Effector CD8-positive, alpha-beta T cell (primary cell): ENCODE measurements at places on chromosomes 2 and 18.

GRCh38 chr2:230226051-230226551 lies 565 bp downstream of the SP140 start:
- no peak for DNase-seq

DNA sequence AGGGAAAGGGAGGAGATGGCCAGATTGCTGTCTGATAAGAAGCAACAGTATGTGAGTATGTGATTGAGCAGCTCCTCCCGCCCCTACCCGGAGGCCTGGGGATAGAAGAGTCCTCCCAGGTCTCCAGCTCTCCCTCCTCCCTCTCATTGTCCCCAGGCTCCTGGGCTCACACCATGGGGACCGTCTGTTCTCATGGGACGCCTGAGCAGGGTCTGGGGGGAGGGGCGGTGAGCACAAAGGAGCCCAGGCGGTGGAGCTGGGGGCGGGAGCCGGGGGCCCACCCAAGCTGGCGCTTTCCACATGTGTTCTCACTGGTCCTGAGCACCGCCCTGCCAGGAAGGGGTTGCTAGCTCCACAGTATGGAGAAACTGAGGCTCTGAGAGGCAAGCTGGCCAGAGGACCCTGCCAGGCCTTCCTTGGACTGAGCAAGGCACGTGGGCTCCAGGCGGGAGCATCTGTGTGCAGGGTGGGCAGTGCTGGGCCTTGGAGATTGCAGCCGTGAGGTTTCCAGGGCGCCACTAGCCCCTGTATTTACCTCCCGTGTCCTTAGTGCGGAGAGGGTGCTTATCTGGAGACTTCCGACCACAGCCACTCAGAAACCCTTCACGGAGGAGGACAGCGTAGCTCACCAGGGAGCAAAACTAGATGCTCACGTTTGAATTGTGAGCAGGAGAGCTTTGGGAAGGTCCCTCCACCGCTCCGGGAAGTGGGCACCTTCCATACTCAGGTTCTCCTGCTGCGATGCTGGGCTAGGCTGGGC lies 37.4 kb downstream of the PDIA6 start:
- no peak for DNase-seq

DNA sequence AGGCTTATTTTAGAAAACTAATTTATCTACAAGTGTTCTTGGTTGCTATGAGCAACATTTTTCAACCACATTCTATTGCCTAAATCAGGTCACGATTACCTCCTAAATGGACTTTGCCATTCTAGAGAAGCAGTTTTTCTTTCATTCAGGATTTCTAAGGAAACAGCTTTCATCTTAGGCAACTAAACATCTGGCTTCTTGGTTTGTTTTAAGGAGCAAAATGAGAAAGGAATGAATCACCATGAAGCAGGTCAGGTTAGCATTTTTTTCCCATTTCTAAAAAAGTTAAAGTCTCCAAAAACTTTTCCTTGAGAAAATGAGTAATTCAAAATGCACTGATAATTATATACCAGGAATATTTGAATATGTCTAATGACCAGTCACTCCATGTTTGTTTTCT lies 114.8 kb downstream of the GAREM1 start:
- DNase-seq = no peak

DNA sequence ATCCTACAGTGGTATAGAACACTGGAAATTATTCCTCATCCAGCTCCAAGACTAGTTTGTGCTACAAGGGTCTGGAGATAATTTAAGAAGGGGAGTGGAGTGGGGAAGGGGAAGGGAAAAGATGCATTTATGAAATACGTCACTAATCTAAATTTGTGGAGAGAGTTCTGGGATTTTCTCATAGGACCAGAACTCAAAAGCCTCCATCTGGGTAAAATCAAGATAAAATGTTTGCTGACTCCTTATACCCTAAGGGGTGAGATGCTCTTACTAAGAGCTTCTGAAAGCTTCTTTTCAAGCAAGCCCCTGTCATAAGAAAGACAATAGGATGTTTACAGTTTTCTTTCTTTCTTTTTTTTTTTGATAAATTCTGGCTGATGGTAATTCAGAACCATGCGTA lies 88.5 kb upstream of the RBMS1 start:
- DNase-seq = no peak

- no peak for DNase-seq
Measured at GRCh38 chr2:199468561-199469513, 11.1 kb upstream of the SATB2 start.

DNA sequence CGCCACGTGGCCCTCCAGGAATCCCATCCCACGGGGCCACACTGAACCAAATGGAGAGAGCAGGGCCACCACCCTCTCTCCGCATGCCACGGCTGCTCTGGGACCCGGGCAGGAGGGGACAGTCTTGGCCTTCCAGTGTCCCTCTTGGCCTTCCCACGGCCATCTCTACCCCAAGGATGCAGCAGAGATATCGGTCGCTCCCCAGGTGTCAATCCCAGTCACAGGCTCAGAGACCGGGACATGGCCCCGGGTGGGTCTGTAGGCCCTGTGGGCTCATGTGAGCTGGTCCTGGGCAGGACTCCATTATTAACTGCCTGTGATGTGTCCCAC lies 15.3 kb downstream of the CAPN10 start:
- no peak for DNase-seq

GRCh38 chr2:52220393-52220792 lies 1188.5 kb upstream of the NRXN1 start:
- DNase-seq = no peak

- no peak for DNase-seq
Measured at GRCh38 chr2:186848873-186849578, at the start of gene ZSWIM2. Gene ZSWIM2 (minus strand): TSS chr2:186849170. CDS start chr2:186849130, 40 bp downstream.

DNA sequence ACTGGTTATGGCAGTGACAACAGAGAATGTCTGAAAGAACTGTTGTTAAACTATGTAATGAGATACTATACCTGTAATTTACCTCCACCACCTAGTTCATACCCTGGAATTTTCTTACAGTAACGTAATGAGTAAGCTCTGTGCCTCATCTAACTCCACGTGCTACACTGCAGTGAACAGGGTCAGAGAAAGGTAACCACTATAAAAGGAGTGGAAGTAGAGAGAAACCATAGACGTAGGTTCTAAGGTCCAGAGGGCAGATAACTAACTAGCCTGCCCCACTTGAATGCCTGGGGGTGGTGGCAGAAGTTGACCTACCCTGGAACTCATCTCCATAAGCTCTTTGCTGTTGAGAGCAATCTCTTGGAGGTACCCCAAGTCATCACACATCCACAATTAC lies 32.0 kb upstream of the B4GALT6 start:
- no peak for DNase-seq

- DNase-seq = no peak
Measured at GRCh38 chr2:181058378-181059269, 78.2 kb downstream of the UBE2E3 start.

DNA sequence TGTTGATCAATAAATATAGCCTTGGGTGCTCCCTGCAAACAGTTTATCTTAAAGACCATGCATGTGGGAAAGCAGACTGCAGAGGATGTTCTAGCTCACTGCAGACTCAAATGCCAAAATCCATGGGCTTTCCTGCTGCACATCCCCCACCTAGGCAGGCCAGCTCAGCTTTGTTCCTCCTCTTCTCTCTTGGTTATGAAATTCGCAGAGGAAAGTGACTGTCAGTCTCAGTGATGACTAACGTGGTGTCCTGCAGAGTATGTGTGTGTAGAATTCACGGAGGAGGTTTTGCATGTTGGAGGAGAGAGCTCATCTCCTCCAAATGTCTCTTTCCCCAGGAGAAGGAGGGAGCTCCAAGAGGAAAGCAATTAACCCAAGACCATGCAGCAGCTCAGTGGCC lies 21.4 kb upstream of the KCNS3 start:
- no peak for DNase-seq

- no peak for DNase-seq
Measured at GRCh38 chr2:102358496-102358895, 2.9 kb downstream of the IL18R1 start.

DNA sequence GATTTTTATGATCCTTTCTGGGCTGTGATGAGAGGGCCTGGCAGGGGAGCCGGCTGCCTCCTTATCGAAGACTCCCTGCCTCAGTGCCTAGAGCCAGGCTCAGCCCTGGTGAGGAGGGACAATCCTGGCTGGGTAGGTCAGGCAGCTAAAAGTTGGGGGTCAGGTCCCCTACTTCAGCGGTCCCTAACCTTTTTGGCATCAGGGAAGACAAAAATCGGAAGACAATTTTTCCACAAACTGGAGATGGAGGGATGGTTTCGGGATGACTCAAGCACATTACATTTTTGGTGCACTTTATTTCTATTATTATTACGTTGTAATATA lies 53.1 kb downstream of the HS1BP3 start:
- DNase-seq = no peak

GRCh38 chr2:75268112-75268511 lies 68.8 kb upstream of the TACR1 start:
- no peak for DNase-seq

DNA sequence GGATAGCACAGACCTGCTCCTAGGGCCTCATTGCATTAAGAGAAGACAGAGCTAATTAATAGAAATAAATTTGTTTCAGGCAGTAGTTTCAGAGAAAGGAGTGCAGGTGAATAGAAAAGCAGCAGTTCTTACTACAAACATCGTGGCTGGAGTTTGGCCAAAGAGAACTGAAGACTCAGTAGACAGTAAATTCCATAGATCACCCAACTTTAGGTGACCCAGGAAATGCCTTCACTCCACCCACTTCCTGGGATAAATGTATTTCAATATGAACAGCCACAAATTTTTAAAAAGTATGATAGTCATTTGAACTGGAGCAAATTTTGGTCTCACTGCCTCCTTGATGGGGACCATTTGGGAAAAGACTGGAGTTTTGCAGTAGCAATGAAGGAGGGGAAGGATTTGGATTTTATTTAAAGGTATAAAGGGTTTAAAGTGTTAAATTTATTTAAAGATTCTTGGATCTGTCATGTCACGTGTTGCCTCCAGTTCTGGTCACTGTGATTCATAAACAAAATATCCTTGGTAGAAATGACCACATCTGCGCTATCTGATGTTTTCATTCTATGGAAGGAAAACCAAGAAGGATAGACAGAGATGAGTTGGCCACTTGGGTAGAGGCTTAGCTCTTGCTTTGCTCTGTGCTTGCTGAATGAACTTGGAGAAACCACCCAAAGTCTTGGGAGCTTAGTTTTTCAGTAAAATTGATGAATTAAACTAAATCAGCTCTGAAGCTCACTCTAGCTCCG lies 390.2 kb downstream of the THSD7B start:
- no peak for DNase-seq

- DNase-seq = no peak
Measured at GRCh38 chr18:75167759-75168618, 41.0 kb downstream of the PTGR3 start.

DNA sequence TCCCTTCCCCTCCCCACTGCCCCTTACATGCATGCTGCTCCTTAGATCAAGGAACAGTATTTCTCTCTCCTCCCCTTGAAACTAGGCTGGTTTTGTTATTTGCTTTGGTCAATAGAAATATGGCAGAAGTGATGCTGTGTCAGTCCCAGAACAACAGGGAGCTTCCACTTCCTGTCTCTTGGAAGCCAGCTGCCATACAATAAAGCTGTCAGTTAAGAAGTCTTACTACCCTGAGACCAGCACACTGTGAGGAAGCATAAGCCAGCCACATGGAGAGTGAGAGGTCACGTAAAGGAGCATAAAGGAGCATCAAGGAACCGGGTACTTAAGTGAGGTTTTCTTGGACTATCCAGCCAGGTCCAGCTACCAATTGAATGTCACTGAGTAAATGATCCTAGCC lies 126.6 kb downstream of the NOL4 start:
- no peak for DNase-seq

GRCh38 chr18:35122586-35123224 lies 81.5 kb downstream of the MAPRE2 start:
- no peak for DNase-seq

DNA sequence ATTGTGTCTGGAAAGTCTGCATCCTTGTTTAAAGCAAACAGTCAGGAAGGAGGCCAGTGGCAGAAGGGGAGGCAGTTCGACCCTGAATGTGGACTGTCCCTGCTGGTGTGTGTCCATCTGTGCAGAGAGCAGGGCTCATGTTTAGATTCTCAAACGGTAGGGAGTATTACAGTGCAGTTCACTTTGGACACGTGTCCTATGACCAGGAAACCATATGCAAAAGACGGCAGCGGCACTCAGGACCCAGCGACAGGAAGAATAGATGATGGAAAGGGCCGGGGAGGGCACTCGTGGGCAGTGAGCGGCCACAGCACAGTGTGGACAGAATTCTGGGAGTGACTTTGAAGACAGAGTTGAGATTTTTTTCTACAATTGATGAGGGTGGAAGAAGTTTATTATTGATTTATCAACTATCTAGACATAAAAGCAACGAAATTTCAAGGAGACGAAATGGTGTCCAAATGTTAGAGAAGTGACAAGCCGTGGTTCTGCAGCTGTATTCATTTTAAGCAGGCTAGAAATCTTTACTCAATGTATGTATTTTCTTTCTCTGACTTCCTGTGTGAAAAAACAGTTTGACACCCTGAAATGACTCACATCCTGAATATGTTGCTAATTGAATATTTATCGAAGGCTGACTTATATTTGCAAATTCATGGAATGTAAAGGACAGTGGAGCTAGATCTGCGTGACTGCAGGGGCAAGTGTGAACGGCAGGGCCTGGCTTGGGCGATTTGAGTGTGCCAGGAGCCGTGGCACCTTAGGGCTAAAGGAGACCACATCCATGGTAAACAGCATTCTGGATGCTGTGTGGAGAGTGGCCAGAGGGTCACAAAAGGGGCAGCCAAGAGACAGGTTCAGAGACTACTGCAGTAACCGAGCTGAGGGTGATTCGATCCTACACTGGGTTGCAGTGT lies 214.2 kb downstream of the PTGR3 start:
- DNase-seq = no peak

DNA sequence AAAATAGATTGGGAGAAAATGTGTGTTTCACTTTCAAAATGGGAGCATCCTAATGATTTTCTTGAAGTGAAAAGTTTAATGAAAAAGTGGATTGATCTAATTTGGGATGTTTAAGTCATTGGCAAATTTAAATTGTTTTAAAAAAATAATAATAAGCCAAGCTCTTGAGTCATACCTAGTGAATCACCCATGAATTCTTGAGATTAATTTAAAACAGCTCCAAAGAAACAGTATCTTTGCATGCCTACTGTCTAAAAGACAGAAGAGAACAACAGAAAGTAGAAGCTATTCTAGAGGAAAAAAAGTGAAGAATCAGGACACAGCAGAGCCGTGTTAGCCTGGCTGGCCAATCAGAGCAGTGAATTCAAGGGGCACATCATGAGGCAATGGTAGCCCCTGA lies 7.7 kb downstream of the ACVR1C start:
- no peak for DNase-seq

GRCh38 chr2:17867133-17867532 lies 11.3 kb upstream of the KCNS3 start:
- DNase-seq = no peak

DNA sequence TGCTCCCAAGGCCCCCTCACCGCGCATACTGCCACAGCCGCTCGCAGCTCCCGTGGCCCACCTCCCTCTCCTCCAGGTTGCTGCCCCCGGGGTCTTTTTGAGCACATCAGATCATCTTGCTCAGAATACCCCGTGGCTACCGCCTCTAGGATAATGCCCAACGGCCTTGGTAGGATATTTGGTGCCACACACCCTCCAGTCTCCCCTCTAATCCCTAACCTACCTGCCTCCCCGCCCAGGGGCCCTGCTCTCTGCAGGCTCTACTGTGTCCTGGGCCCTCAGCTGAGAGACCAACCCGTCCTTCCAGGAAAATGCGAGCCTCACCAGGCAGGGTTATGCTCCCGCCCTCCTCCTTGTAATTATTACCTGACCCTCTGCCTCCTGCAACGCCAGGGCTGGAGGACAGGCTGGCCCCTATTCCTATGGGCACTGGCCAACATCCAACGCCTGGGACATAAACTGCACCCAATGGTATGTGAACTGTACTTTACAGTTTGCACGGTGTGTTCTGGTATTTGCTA lies 1.5 kb upstream of the MTCL1 start:
- no peak for DNase-seq

GRCh38 chr18:9210966-9211365 lies 74.4 kb downstream of the ANKRD12 start:
- DNase-seq = no peak
